NCI-H1105 (cell line): ENCODE measurements at places on chromosomes 1 and 21.

DNA sequence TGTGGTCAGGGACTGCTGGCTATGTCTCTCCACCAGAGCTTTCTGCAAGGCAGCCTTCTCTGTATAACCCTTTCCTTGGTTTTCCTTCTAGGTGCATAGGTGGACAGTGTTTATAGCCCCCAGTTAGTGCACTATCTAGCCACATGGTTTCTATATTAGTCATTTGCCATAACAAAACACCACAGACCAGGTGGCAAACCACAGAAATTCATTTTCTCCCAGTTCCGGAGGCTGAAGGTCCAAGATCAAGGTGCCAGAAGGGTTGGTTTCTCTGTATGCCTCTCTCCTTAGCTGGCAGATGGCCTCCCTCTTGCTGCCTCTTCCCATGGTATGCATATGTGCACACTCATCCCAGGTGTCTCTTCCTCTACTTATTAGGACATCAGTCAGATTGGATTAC lies 106.4 kb downstream of the KAZN start:
- DNase-seq: no peak

- no peak for DNase-seq
Measured at GRCh38 chr1:25700626-25701025, 84.0 kb downstream of the MAN1C1 start.

DNA sequence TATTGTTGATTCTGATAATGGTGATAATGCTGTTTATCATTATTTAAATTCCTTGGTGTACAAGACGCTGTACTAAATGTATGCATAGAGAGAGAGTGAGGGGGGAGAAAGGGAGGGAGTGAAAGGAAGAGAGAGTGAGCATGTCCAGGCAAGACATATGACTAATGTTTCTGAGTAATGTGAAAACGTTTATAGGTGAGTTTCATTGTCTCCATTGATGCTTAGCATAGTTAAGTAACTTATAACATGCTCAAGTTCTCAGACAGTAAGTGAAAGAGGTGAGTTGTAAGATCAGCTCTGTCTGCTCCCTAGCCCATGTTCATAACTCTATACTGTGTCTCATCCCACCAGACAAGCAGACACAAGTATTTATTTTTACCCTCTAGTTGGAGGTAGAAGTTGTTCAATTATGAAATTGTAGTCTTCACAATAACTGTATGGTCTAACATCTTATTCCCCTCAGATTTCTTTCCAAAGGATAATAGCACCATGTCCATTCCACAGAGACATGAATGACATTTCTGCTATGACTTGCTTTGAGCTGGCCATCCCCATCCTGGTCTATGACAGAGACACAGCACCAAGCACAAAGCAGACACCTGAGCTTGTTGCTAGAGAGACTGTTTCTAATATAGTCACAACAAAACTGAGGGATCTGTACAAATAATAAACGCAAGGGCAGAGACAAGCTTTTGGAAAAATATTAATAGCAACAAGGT lies 285.1 kb downstream of the CACNA1E start:
- DNase-seq: no peak

- DNase-seq: no peak
Measured at GRCh38 chr21:45556645-45557615, 14.7 kb upstream of the SLC19A1 start.

DNA sequence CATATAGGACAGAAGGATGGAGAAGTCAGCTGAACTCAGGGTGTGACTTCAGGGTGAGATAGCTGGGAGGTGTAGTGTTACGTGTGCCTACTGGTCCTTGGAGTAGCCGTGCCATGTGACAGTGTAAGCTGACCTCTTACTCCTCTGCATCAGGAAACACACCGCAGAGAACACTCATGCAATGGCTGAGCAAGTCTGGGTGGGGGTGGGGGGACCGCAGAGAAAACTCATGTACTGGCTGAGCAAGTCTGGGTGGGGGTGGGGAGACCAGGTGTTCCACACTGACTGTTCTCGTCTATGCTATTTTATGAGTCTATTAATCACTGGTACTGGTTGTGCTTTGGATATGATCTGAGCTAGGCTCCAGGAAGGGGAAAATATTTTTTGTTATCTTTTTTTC lies 233.1 kb downstream of the PAPPA2 start:
- peak; percentile 54 for DNase-seq

- DNase-seq: no peak
Measured at GRCh38 chr1:231618609-231619256, 7.9 kb upstream of the DISC1 start.

DNA sequence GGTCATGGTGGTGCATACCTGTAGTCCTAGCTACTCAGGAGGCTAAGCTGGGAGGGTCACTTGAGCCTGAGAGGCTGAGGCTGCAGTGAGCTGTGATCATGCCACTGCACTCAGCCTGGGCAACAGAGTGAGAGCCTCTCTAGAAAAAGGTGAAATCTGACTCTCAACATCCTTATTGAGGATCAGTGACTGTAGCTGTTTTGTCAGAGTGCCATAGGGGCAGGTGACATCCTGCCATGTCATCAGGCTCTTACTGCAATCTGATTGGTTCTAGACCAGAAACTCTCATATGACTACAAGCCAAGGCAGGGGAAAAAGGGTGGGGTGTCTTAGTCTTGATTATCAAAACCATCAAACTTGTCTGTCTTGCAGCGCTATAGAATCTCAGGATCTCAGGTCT lies 62.8 kb upstream of the NGF start:
- no peak for DNase-seq

DNA sequence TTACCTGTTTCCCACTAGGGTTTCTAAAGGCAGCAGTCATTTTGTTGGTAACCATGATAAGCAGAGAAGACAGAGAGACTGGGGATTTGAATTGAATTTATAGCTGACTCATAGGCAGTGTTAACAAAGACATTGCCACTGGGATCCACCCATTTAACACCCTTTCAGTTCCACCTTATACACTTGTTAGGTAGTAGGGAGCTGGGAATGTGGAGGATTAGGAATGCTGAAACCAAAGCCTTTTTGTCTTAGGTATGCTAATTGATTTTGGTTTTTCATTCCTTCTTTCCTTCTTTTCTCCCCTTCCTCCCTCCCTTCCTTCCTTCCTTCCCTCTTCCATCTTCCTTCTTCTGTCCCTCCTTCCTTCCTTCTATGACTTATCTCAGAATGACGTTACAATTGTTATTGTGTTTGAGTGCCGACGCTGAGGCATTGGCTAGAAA lies 7.5 kb upstream of the EVI5 start:
- no peak for DNase-seq

DNA sequence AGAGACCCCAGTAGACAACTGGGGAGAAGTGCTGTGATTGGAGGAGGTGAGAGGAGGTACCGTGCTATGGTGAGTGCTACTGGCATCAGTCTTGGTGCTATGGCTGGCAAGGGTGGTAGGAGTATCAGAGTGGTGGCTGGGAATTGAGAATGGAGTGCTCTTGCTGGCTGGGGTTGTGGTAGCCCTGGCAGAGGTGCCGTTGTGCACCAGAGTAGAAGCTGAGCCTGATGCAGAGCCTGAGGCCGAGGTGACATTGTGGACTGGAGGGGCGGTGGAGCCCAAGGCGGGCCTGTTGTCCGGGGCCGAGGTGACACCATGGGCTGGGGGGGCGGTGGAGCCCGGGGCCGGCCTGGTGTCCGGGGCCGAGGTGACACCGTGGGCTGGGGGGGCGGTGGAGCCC lies 14.6 kb downstream of the TRIM46 start:
- no peak for DNase-seq

- peak; percentile 10 for DNase-seq
Measured at GRCh38 chr1:180151508-180151907, 3.2 kb upstream of the QSOX1 start.

GRCh38 chr1:200558866-200559459 lies 61.6 kb downstream of the KIF14 start:
- peak; percentile 18 for DNase-seq

DNA sequence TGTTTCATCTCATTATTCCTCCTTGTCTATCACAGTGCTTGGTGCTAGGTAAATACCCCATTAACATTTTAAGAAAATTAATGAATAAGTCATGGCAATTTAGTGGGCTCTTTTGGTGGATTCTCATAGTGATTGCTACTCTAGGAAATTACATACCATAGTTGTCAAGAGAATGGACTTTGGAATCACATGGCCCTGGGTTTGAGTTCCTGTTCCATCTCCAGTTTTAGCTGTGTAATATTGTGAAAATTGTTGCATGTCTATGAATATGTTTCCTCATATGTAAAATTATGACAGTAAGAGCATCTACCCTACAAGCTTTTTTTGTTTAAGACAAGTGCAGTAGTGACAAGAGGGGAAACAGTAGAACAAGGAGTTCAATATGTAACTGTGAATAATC lies 20.7 kb downstream of the WDTC1 start:
- no peak for DNase-seq

GRCh38 chr1:188129856-188130838 lies 1301.4 kb downstream of the PLA2G4A start:
- no peak for DNase-seq

GRCh38 chr1:30718091-30718635 lies 5.2 kb downstream of the MATN1 start:
- DNase-seq: peak; percentile 98

DNA sequence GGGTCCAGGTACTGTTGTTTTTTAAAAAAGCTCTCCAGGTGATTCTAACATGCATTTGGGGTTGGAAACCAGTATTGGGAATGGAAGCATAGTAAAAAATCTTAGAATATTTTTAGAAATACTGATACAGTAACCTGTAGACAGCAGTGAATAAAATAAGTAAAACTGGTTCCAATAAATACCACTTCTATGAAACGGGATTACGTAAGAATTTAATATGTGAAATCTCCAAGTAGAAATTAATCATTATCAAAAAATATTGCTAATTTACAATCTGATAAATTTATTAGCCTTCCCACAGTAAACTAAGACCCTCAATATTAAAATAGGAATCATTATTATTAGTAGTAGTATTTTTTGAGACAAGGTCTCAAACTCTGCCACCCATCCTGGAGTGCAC lies 177.5 kb downstream of the COP1 start:
- DNase-seq: no peak

DNA sequence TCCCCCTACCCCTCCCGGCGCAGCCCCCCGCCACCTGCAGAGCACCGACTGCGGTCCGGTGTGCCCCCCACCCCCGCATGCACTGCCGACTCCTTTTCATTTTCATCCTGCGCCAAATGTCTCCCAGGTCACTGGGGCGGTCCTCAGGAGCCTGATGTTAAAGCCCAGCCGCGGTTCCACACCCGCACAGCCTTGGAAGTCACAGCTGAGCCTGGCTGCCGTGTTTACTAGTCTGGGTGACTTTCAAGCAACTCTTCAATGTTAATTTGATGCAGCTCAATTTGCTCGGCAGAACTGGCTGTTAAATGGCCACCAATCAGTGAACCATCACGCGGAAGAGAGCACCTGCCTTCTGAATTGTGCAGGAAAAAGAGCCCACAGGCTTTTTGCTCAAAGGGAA lies 27.2 kb downstream of the THAP3 start:
- no peak for DNase-seq

GRCh38 chr1:215720126-215720525 lies 153.0 kb downstream of the KCTD3 start:
- no peak for DNase-seq

- DNase-seq: no peak
Measured at GRCh38 chr1:25197982-25198662, 34.2 kb downstream of the SYF2 start.

DNA sequence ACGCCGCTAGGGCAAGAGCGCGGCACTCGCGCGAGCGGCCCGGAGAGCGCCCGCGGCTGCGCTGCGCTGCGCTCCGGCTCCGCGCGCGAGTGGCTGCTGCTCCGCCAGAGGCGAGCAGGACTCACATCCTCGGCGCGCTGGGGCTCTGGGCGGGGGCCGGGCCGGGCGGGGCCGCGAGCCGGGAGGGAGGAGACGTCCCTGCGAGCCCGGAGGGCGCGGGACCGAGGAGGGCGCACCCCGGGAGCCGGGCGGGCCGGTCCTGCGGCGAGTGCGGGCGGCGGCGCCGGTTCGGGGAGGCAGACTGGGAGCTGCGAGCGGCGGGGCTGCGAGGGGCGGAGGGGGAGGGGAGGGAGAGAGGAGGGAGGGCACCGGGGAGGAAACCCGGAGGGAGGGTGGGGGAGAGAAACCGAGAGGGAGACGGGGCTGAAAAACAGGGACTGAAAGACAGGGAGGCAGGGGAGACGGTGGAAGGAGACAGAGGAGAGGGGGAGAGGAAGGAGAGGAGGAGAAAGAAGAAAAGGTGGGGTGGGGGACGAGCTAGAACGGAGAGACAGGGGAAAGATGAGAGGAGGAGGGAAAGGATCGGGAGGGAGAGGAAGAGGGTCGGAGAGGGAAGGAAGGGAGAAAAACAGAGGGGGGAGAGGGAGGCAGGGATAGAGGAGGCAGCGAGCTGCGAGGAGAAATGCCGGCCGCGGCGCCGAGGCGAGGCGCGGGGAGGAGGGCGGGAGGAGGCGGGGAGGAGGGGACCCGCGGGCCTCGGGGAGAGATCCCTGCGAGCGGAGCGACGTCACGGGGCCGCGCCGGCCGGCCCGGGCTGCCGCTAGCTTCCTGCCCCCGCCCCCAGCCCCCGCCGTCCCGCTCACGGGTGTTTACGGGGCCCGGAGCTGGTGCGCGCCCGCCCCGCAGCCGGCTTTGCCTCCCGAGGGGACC lies at the start of gene CAMK2N1:
Gene CAMK2N1 (minus strand): TSS at position 684 of the 930 bp plus-strand sequence. CDS start 831 bp downstream, outside the sequence.
- peak; percentile 53 for DNase-seq

DNA sequence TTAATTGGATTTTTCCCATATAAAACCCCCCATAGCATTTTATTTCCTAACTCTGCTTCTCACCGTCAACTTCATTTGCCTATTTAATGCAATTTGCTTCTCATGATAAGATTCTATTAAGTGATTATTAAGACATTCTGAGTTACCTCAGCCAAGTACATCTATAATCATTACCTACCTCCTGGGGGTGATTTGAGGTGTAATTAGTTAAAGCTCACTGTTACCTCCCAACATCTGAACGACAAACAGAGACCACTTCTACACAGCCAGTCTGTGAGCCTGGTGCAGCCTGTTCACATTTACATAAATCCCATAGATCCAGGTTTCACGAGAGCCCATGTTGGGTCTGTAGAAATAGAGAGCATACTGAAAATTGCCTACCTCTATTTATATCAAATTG lies 65.7 kb upstream of the SSX2IP start:
- DNase-seq: no peak

- DNase-seq: no peak
Measured at GRCh38 chr1:186557147-186557777, 96.3 kb upstream of the PDC start.

- no peak for DNase-seq
Measured at GRCh38 chr21:14482165-14482564, 64.0 kb downstream of the SAMSN1 start.

- DNase-seq: no peak
Measured at GRCh38 chr21:38664315-38664714, 141.4 kb upstream of the ETS2 start.
